ENCODE measurements at places on chromosomes 16 and 17.

DNA sequence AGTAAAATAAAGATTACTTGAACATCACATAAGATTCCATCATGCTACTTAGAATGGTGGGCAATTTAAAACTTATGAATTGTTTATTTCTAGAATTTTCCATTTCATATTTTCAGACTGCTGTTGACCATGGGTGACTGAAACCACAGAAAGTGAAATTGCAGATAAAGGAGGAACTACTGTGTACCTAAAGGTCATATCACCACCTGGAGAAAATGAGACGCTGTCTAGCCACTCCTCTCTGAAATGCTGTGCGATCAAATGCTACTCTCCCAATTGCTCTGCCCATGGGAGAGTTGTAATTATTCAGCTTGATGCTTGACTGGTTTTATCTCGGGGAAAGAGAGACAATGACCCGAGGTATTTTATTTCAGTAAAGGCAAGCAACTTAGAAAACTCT, 128.9 kb upstream of the ERCC4 start:
- no peak for DNase-seq

GRCh38 chr17:51640108-51640622, 379.8 kb downstream of the UTP18 start:
- DNase-seq: no peak

DNA sequence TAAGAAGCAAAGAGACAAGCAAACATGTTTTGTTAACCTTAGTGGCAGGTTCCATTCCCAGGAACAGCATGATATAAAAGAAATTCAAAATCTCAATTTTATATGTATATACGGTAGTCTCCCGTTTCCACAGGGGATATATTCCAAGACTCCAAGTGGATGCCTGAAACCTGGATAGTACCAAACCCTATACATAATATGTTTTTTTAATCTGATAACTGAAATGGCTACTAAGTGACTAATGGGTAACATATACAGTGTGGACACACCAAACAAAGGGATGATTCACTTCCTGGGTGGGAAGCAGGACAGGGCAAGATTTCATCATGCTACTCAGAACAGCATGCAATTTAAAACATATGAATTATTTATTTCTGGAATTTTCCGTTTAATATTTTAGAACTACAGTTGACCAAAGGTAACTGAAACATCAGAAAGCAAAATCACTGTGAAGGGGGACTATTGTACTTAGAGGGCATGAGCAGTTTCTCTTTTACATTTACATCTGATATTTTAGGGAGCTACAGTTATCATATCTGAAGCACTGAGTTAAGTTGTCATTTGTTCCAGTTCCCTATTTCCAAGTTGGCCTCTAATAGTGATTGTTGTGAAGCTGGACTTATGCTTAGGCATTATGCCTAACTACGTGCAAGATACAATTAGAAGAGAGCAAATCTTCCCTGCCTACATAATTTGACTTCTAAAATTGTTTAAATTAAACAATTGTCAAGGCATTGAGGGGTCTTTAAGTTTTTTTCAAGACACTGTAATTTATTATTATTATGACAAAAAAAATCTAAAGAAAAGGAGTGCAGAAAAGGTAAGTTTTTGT, 34.1 kb upstream of the ABCA6 start:
- no peak for DNase-seq

- no peak for DNase-seq
Observed at GRCh38 chr17:6285486-6285885, 149.4 kb downstream of the AIPL1 start.

DNA sequence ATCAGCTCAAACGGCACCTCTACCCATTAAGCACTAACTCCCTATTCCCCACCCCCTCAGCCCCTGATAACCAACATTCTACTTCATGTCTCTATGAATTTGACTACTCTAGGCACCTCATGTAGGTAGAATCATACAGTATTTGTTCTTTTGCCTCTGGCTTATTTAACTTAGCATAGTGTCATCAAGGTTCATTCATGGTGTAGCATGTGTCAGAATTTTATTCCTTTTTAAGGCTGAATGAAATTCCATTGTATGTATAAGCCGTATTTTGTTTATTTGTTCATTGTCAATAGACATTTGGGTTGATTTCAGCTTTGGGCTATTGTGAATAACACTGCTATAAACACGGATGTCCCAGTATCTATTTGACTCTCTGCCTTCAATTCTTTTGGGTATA, 794.9 kb upstream of the SOX9 start:
- no peak for DNase-seq

- DNase-seq: no peak
Observed at GRCh38 chr16:20884240-20884556, 16.0 kb downstream of the DCUN1D3 start.

DNA sequence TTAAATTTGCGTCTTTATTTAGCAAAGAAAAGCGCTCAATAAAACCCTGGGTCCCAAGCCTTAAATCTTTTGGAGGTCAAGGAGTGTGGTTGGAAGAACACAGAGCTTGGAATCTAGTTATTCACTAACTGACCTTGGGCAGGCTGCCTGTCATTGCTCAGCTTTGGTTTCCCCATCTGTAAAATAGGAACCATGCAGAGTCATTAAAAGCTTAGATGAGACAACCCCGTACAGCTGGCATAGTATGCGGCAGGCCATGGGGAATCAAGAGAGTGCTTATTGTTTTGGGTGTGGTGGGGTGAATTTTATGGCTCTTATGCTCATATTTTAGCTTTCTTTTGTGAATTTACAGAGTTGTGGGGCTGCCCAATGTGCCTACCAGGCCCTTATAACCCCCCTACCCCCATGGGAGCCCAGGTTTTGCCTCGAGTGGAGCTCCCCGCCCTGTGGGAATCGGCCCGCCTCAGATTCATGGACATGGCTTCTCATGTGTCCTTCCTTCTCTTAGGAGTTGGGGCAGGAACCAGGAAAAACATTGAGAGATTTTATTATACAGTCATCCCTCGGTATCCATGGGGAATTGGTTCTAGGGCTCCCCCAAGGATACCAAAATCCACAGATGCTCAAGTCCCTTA, 113.5 kb downstream of the CLEC16A start:
- no peak for DNase-seq

DNA sequence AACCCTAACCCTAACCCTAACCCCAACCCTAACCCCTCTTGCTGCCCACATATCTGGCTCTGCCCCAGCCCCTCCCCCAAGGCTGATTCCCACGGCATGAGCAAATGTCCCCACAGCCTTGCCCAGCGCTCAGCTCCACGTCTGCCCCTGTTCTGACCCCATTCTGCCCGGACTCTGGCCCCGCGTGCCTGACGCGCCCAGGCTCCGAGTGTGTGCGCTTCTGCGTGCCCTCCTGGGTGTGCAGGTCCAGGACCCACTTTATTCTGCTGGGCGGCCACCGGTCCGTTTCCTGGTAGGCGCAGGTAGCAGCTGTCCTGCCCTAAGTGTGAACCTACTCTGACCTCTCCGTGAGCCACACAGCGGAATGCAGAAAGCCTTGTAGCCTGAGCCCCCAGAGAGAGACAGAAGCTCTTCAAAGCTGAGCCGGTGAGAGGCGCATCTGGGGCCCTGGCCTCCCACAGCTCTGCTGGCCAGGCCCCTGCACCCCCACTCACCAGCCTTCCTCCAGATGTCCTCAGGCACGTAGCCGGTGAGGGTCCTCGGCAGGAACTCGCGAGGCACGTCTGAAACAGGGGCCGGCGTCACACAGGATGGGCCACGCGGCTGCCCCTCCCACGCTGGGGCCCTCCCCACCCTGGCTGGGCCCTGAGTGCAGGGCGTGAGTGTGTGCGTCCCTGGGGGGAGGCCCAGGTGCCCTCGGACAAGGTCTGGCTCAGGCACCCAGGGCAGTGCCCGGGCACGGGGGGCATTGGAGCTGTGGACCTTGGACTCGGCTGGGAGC, 14.0 kb upstream of the PABPN1L start:
- no peak for DNase-seq

GRCh38 chr16:55189682-55190636, 134.0 kb upstream of the IRX6 start:
- DNase-seq: no peak

DNA sequence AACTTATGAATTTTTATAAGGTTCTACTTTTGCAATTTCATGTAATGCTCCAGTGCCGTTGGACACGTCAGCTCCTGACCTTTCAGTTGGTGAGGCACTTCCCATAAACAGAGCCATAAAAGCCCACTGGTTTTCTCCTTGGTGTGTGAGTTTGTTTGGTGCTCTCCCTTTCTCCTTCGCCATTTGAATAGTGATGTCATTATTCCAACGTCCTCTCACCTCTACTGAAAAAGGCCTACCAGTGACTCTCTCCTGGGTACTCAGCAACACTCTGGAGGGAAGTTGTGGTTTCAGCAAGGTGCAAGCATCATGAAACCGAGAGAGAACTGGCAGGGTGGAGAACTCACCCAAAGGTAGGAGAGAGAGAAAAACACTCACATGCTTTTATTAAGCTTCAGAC, 29.6 kb upstream of the HNF1B start:
- no peak for DNase-seq

DNA sequence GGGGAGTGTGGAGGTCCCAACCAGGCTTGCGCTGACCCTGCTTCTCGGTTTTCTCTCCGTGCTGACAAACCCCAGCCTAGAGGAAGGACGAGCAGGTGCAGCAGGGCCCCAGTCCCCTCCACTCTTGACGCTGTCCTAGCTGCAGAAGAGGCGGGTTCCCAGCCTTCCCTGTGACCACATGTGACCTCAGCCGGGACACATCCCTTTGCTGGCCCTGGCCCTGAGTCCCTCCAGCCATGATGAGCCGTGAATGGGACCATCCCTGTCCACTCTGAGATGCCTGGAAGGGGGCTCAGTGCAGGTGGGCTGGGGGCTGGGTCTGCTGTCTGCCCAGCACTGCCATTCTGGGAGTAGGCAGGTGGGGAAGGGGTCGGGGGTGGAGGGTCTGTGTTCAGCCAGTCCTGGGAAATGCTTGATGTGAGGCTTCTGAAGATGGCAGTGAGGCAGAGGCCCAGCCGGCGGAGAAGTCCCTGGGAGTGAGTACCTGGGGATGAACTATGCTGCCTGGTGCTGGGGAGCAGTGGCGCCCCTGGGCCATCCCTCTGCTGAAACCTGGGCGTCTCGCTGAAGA, 1.9 kb upstream of the TUBB3 start:
- DNase-seq: no peak

- no peak for DNase-seq
Observed at GRCh38 chr17:80352216-80352895, 62.6 kb upstream of the ENDOV start.

DNA sequence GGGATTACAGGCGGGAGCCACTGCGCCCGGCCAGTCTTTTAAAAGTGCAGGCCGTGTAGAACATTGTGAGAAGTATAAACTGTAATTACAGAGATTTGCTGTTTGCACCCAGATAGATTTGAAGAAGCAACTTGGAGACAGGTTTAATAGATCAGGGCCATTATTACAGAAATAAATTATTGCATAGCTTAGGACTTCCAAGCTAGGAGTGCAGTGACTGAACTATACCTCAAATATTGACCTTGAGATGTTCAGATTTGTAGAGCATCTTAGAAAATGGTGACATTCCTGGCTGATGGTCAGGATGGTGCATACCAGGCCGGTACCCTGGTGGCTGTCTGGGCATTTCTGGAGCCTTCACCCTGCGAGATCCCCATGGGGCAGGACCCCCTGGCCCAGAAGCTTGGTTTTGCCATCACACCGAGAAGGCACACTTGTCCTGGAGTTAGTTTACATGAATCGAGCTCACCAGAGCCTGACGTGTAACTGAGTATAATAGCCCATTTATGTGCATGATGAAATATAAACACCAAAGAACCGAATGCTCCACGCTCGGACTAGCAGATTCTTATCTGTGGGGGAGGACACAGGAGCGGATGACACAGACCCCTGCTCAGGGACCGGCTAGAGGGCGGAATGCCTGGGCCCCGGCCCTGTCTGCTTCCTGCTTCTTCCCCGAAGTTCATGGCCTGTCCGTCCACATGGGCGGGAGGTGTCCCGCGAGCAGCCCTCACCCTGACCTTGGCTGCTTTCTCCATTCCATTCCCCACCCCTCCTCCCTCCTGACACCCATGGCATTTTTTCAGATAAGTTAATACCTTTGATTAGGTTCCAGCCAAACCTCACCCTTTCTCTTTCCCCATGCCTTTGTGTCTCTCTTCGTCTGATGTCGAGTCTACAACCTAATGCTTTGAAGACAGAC, 32.1 kb downstream of the CCDC40 start:
- DNase-seq: no peak

GRCh38 chr17:12673788-12674187, 8.1 kb downstream of the MYOCD start:
- no peak for DNase-seq
